ENCODE measurements at places on chromosomes 7 and 10.

DNA sequence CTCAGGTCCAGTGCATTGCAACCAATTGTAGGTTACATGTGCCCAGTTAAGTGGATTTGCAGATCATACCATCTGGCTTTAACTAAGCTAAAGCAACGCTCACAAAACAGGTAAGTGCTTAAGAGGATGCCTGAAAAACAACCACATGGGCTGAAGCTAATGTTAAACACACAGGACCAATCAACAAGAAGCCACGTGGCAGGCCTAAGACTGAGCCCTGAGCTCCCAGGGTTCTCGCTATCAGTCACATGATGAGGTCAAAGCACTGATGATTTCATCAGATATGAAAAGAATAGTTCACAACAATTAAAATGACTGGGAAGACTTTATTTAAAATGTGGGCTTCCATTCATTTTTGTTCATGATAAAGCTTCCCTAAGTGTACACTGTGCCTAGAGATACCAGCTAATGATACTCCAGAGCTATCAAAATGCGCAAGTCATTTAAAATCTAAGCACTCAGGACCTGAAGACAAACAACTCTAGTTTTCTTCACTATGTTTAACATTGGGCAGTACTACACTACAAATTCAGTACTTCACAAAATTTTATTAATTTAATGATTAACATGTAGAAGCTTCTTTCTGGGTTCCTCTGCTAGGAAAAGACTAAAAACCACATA, 90.6 kb downstream of the PIP4K2A start:
- no peak for DNase-seq

DNA sequence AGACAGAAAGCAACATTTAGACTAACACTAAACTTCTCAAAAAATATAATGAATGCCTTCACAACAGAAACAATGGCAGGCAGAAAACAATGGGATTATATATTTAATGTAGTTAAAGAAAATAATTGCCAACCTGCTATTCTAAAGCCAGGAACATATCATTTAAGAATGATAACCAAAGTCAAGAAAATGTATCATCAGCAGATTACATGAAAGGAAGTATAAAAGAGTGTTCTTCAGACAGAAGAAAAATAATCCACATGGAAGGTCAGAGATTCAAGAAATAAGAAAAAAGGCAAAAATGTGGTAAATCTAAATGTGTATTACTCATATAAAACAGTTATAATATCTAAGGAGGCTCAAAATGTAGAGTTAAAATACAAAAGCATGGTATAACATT, 98.1 kb downstream of the CYP26A1 start:
- no peak for DNase-seq

DNA sequence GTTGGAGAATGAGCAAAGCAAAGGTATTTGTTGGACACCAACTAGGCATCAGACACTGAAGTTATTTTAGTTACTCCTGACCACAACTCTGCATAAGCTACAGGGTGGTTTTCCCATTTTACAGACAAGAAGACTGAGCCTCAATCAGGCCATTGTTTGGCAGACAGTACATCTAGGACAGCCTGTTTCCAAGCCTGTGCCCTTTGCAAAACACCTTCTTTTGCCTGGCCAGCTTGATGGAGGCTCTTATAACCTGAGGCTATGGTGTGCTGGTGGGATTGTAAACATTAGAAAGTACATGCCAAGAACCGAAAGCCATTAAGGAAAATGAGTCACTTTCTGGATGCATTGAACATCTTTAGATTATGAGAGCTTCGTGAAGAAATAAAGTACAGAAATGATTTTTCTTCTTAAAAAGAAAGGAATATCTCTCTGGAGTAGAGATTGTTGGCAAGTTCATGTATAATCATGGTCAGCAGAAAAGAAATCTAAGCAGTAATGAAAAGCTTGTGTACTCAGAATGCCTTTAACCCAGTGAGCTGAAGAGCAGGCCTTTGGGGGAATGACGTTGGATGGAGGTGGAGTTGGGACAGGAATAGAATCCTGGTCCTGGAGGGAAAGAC, 140.6 kb downstream of the KIAA1217 start:
- no peak for DNase-seq

DNA sequence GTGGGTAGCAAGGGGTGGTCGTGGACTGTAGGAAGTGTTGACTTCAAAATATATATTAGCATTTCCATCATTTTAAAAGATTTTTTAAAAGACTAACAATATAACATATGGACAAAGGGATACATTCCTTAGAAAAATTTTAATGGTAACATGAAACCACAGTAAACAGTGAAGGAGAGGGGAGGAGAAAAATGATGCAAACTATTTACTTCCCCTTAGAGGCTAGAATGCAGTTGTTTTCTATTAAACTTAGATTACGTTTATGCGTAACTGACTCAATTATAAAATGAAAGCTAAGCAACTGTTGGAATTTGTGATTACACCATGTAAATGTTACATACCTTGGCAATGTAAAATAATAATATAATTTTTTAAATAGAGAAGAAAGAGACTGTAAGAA, 41.3 kb downstream of the CALD1 start:
- no peak for DNase-seq

DNA sequence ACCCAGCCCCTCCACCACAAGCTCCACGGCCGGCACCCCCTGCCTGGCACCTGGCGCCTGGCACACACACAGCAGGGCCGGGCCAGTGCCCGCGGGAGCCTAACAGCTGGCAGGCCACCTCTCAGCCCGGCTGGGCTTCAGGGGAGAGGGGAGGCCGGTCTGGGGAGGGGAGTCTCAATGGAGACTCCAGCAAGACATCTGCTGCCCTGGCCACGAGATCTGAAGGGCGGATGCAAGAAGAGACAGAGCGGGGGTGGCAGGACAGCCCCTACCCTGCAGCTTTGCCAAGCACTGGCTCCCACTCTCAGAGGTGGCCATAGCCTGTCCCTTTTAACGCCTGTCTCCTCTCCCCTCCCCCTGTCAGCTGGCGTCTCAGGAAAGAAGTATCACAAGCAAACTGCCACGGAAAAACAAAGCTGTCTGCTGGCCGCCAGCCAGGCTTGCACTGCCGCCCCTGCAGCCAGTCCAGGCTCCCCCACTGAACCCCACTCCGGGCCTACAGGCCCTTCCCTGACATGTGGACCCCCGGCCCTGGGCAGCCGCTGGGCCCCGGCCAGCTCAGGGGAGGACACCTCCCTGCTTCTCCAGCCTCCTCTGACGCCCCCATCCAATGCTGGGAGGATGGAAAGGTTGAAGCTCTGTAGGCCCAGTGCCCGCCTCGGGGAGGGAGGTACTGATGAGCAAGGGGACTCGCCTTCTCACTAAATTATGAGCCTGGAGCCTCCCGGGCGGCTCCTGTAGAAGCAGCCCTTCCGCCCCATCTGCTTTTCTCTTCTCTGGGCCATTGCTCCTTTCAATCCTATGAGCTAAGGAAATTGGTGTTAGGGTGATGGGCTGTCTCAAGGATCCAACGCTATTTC, 178.4 kb downstream of the ARHGAP12 start:
- DNase-seq: no peak

DNA sequence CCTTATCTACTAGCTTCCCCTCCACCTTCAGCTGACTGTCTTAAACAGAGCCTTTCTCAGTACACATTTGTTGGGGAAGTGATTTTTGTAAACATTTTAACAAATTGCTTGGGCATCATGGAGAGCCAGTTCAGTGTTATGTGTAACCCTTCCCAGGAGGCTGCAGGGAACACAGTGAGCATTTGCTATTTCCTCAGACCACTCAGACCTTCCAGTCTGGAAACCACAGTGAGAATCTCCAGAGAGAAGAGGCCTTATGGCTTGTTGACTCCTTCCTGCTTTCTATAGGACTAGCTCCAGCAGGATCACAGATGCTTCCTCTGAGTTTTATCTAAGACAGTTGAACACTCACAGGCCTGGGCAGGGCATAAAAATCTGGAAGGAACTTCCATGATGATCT, 409.8 kb upstream of the NPVF start:
- DNase-seq: no peak

DNA sequence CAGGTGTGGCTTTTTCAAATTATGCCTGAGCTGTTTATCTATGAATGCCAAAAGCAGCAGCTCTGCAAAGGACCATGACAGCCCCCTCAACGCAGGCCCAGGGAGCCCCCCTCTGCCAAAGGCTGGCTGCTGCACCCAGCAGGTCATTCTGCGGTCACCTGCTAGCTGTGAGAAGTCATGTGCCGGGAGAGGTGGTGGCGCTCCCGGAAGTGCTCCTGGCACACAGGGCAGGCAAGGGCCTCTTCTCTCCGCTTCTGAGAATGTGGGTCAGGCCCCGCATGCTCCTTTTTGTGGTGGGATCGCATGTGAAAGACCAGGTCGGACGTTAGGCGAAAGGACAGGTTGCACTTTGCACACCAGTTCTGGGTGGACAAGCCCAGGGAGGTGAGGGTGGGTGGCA, 16.4 kb downstream of the ZNF488 start:
- no peak for DNase-seq

DNA sequence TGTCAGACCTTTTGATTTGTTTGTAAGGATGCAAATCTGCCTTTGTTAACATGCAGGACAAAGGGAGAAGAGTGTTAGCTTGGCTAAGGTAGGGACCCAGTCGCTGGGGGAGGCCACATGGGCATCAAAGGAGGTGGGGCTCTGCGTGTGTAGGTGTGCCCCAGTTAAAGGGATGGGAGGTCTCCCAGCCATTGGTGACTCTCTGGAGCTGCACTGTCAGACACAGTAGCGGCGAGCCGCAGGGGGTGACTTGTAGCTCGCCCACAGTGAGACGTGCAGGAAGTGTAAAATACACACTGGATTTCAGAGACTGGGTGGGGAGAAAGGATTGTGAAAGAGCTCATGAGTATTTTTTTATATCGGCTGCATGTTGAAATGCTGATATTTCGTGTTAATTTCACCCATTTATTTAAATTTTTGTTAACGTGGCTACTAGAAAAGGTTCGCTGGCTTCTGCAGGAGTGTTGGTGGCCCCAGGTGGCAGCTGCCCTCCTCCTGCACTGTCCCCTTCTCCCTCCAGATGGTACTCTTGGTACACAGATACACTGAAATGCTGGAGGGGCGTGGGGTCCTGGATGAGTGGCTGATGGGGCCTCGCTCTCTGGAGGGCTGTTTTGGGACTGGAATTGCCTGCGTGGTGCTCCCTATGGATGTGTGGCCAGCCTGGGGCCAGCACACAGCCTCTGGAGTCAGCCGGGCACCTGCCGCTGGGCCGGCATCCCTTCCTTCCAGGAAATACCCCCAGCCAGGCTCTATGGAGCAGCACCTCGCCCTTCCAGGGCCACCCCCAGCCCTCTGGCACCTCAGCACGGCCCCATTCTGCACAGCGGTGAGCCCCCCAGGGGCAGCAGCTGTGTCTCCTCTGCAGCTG, 59.2 kb downstream of the LHPP start:
- DNase-seq: no peak

DNA sequence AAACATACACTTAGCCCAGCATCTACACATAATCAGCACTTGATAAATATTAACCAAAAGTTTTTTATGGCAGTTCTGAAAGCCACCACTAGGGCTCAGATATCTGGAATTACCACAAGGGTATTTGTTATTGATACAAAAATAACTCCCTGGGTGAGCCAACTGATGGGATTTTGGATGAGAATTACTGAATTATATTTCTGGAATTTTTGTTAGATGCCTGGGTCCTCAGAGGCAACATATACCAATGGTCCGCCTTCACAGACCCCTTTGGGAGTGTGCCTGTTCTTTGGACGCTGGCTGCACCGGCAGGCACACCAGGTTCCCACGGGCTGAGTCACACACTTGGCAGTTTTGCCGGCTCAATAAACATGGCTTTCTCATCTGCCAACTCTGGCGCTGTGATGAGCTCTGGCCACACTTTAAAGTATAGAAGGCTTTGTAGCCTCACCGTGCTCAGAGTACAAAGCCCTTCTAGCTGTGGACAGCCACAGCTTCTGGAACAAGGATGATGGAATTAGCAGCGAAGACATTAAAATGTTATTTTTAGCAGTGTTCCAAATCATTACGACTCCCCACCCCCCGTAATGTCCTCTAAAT, 24.5 kb upstream of the EEPD1 start:
- no peak for DNase-seq

DNA sequence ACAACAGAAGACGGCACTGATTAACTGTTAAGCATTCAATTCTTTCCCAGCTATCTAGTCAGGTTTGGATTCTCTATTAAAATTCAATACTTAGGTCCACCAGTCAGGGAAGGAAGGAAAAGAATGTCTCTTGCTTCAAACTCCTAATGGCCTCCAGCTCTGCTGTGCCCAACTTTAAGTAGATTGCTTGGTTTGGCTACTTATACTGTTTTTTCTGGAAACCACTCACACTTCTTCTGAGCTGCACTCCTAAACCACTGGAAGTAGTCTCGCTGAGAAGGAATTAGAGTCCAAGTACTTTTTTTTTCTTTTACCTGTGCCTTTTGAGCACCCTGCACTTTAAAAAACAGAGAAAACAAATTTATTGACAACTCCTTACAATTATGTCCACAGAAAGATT, 26.7 kb upstream of the COL1A2 start:
- DNase-seq: no peak

DNA sequence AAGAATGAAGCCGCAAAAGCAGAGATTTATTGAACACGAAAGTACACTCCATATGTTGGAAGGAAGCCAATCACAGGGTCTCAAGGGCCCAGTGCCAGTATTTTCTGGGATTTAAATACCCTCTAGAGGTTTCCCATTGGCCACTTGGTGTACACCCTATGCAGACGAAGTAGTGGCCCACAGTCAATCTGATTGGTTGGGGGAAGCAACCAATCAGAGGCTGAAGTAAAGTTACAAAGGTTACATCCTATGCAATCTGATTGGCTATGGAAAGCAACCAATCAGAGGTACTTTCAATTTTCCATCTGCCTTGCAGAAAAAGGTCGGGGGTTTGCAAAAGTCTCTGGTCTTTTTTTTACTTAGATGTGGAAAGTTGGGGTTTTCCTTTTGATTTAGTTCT, 481.3 kb upstream of the NRP1 start:
- DNase-seq: no peak

DNA sequence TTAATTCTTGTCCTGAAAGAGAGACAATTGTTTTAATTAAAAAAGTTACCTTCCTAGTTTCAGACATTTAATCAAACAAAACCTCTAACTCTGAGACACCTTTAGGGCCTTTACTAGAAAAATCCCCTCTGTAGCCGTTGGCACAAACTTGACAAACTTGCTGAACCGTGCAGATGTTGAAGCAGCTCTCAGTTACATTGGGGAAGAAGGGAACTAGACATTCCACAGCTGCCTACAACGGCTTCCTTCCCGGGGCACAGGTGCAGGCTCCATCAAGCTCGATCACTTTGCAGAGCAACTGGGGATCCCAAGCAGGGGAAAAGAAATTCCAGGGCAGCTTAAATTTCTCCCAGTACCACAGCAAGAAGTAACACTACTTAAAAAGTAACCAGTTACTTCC, 141.3 kb downstream of the SKAP2 start:
- DNase-seq: no peak

DNA sequence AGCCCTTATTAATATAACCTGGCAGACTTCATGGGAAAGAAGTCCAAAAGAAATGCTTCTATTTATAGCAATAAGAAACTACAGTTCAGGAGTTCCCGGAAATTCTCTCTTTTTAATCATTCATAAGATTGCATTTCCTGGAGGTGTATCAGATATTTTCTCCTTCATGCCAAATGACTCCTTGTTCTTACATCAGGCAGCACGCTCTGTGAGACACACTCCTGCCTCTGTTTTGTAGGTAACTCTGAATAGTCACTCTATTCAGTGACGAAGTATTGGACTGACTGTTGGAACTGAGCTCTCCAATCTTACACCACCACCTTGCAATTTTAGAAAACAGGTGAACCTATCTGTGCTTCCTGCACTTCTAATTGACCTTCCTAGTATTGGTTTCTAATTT, 78.7 kb upstream of the MSRB2 start:
- DNase-seq: no peak

GRCh38 chr7:138668229-138668596, 32.9 kb downstream of the SVOPL start:
- no peak for DNase-seq

Measured in activated CD8-positive, alpha-beta memory T cell treated with anti-CD3 and anti-CD28 coated beads for 4 hours (primary cell).